ENCODE measurements at places on chromosomes 5 and 9.

GRCh38 chr9:108639696-108640095, 216.1 kb downstream of the ACTL7B start:
- DNase-seq, result no peak

- DNase-seq, result no peak
Observed at GRCh38 chr9:85112391-85112790, 442.9 kb downstream of the NTRK2 start.

- DNase-seq, result no peak
Observed at GRCh38 chr9:14031810-14032209, 282.1 kb downstream of the NFIB start.

DNA sequence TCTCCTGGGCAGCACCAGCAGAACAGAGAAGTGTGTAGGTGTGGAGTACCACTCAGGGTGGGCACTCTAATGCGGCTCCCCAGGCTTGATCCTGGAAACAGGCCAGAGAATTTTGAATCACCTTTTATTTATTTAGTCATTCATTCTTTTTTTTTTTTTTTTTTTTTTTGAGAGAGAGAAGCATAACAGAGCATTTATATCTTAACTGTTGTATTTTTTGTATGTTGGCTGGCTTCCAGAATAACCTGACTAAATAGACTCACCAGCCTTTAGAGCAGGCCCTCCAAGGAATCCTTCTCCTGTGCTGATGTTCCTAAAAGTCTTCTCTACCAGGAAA, 153.4 kb downstream of the PIK3R1 start:
- no peak for DNase-seq

DNA sequence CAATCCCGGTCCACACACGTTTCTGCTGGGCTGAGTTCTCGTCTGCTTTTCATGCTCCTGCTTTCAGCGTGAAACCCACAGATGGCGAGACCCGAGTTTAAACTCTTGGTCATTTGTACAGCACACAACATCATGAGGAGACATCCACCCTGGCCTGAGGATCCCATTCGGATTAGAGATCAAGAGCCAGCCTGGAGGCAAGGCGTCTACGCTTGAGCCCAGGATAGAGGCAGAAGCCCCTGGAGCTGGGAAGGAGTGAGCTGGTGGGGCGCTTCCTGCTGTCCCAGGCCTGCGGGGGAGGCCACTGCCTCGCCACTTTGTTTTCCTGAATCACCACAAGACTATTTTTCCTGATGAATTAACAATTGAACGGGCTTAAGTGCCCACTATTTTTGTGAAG, 281.9 kb upstream of the IRX4 start:
- DNase-seq, result no peak

DNA sequence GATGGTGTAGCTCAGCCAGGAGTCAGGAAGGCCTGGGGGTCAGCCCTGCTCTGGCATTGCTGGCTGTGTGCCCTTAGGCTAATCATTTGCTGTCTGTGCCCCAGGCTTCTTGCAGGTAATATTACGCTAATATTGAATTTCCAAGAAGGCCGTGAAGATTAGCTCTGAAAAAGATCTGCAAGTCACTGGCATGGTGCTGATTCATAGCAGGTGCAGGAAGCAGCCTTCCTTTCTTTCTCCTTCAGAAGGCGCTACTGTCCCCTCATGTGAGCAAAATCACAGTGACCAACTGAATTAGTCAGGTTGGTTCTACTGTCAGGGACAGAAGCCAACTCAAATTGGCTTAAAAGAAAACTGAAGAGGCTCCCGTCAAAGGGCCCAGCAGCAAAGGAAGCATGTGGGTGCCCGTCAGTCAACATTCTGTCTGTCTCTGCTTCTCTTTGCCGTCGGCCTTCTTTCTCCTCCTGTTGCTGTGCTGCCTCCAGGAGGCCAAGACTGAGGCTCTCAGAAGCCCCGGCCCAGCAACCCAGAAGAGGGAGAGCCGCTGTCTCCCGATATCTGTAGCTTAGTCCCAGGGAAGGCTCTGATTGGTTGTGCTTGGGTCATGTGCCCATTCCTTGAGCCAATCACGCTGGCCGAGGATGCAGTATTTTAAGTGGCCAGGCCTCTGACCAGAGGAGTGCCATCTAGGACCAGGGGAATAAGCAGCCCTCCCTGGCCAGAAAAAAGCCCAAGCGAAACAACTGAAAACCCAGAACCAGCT, 67.8 kb upstream of the NEURL1B start:
- no peak for DNase-seq

DNA sequence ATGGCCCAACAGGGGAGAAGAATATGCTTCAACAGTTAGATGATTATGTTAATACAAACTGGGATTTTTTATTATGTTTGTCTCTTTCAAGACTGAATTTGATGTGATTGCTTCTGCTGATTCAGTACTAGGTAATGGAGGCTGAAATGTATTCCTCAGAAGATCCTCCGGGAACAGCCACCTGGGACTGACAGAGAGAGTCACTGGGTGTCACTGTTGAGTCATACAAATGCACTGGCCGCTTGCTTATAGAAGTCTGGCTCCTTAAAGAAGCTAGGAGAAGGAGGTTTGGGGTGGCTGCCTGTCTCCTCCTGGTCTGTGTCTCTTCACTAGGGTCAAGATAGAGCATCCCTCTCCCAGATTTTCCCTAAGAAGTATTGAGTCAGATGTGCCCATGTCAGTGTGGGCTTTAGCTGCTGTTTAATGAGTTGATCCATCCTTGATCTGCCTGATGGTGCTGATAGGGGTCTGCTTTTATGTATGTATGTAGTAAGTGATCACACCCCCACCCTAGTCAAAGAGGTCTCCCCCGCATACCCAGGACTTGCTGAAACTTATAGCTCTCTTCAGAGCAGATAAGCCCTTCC, 773.4 kb downstream of the BRINP1 start:
- peak; percentile 4 for DNase-seq

DNA sequence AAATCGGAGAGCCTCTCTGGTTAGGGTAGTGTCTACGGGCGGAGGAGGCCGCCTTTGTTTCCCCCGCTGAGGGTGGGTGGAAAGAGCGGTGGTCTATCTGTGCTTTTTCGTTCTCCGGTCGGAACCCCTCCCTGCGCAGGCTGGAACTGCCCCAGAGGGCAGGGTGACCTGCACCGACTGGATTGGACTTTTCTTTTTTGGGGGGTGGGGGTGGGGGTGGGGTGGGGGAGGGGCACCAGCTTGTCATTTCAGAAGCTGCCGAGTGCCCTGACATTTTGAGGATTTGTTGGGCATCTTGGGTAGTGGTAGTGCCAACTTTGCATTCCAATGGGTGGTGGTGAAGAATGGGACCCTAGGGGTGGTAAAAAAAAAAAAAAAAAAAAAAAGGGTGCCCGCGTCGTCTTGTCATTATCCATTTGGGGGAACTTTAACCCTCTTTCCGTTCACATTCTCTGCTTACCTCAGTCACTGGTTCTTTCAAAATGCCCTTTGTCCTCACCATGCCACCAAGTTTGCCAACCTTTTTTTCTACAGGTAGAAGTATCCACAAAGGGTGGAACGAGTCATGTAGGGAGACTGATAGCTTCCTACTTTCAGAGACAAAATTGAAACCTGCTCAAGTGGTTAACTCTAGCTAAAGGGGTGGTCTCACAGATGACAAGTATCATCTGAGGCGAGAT, 1.3 kb downstream of the UBE2R2 start:
- DNase-seq, result no peak

DNA sequence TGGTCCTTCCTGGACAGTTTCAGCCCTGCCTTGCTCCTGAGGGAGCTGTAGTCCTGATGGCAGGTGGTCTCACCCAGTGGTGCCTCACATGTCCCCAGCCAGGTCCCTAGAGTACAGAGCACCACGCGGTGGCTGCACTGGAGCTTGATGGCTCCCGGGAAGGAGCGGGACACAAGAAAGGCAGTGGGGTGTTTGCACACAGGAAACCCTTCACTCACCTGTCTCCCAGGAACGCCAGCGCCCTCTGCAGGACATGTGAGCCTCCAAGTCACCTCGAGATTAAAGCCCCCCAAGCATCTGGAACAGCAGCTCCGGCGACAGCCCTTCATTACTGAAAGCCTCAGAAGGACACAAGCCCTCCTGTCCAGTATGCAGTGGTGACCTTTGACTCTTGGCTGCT, 19.9 kb upstream of the TMEM250 start:
- DNase-seq, result peak; percentile 24

DNA sequence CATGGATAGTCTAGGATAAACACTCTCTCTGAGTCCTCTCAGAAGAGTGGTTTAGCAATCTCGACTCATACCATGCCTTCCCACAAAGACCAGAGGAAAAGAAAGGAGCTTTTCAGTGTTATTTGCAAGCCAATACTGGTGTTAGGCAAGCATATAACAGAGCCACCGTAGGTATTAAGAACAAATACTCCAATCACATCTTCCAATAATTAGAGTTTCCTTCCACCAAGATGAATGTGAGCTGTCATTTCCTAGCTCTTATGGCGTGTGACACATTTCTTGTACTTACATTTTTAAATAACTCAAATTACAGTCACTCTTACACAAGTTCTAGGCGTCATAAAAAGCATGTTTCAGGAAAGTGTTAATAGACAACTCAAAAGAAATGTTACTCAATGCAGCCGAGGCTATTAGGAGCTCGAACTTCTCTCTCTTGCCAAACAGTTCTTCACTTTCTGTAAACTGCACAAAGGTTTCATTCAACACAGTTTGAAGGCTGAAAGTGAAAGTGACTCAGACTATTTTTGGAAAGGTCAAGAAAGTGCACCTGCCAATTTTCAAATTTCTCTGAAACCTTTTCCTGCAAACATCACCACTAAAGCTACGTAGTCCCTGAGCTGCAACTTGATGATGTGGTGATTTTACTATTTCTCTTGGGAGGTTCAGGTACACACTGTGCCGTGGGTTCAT, 153.8 kb downstream of the AUH start:
- no peak for DNase-seq

- DNase-seq, result no peak
Observed at GRCh38 chr5:128671943-128672342, 133.9 kb upstream of the FBN2 start.

GRCh38 chr9:126551812-126552211, 61.9 kb upstream of the LMX1B start:
- DNase-seq, result no peak

DNA sequence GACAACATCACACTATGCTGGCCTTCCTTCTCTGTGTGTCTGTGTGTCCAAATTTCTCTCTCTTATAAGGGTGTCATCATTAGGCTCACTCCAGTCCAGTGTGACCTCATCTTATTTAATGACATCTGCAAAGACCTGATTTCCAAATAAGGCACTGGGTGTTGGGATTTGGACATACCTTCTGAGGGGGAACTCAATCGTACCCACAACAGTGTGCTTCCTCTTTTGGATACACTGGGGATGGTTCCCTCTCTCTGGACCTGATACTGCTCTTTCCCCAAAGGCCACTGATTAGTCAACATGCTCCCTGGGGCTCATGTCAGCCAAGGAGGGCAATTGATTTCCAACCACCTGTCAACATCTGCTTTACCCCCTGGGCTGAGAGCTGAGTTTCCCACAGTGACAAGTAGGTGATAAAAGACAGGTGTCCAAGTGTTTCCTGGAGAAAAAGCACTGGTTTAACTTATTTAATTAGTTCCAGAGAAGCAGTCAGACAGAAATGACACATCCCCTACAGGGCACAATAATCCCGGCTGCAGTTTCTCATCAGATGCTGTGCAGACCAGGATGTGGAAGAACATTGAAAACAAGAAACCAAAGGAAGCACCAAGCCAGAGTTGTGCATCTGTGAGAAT, 17.8 kb upstream of the CEP72 start:
- DNase-seq, result peak; percentile 77

DNA sequence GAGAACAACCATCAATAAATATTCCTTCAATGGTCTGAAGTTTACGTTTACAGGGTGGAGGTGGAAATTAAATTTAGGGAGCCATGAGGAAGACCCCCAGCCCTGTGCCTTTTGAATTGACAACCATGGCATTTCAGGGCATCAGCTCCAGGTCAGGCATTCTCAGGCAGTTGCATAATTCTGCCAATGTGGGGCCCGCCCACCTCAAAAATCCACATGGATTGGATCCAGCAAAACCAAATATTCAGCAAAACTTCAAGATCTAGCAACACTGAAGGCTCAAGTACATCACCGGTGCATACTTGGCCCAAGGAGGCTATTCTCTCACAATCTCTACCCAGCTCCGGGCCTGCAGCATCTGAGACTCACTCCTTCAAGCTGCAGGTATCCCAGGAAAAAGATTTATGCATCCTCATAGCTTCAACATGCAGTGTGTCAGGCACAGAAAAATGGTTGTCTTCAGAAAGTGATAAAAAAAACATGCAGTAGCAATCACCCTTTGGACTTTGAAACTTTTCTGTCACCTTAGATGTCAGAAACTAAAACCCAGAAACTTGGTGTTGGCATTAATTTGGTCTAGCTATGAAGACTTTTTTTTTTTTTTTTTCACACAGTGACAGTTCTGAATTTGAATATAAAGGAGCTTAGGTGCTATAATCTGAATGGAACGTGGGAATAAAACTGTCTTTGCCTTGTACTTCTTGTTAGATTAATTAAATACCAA, 21.4 kb upstream of the ANXA2R start:
- no peak for DNase-seq

DNA sequence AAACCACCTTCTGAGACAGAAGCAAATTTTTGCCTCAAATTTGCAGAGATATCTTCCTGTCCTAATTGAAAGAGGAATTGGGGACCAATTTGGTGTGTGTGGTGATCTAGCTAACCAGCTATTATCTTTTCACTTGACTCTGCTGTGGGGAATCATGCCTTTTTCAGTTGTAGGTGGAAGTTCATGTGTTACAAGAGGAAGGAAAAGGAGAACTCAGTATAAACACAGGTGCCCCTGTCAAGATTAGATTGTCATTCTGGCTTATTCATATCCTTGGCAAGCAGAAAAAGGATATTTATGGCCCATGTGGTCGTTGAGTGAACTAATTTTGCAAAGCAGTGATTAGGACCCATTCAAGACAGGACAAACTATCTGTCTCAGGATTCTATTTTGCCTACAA, 336.8 kb upstream of the SLC30A5 start:
- DNase-seq, result no peak

DNA sequence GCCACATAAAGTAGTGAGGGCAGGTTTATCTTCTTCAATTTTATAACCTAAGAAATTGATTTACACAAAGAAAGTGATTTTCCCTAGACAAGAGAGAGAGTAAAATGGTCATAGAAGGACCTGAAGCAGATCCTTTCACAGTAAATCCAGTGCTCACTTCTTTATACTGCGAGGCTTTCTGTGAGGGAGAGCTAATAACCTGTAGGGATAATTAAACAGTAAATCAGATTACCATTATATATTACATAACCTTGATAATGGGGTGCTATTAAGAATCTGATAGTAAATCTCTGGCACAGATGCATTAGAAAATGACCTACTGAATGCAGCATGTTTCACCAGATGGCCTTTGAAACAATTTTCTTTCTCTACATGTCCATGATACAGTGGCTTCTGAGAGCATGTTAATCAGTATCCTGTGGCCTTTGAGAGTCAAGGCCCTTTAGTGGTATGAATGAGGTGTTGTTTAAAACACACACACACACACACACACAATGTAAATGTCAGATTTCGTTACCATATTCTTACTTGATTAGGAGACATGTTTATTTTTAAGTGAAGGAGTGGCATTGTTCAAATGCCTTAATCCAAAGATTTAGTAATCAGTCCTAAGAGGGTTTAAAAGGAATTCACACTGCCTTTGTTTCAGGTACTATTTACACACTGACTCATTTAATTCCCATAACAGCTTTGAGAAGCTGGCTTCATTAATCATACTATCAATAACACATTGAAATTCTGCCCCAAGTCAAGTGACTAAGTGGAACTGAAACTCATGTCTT, 124.7 kb downstream of the ALDH1A1 start:
- no peak for DNase-seq

- peak; percentile 72 for DNase-seq
Observed at GRCh38 chr5:147805030-147805454, 22.5 kb upstream of the JAKMIP2 start.

GRCh38 chr9:88197781-88198340, 59.6 kb upstream of the SPATA31C2 start:
- no peak for DNase-seq
